ENCODE measurements at places on chromosomes 3 and 15.

GRCh38 chr15:38864122-38864521 is 299.5 kb upstream of the RASGRP1 start:
- DNase-seq: no peak

GRCh38 chr3:99842826-99843589 is 25.3 kb downstream of the CMSS1 start:
- no peak for DNase-seq

GRCh38 chr3:140500473-140500872 is 177.4 kb upstream of the TRIM42 start:
- no peak for DNase-seq

- no peak for DNase-seq
These were observed 71.6 kb upstream of the CSPG5 start for GRCh38 chr3:47650294-47650693.

DNA sequence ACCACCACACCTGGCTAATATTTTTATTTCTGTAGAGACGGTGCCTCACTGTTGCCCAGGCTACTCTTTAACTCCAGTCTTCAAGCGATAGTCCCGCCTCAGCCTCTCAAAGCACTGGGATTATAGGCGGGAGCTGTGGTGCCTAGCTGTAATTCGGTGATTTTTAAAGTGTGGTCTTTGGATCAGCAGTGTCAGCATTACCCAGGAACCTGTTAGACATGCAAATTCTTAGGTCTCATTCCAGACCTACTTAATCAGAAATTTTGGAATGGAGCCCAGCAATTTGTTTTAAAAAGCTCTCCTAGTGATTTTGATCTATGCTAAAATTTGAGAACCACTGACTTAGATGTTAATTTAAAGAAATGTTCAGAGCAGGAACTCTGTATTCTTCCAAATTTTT is 51.9 kb downstream of the GOLM2 start:
- no peak for DNase-seq
